NCI-H226 (cell line): ENCODE measurements at places on chromosomes 1 and 21.
A peak's percentile ranks its signal among the peaks of the same experiment; 100 is the strongest.

- no peak for DNase-seq
Measured at GRCh38 chr1:184859381-184860105, 104.9 kb upstream of the EDEM3 start.

DNA sequence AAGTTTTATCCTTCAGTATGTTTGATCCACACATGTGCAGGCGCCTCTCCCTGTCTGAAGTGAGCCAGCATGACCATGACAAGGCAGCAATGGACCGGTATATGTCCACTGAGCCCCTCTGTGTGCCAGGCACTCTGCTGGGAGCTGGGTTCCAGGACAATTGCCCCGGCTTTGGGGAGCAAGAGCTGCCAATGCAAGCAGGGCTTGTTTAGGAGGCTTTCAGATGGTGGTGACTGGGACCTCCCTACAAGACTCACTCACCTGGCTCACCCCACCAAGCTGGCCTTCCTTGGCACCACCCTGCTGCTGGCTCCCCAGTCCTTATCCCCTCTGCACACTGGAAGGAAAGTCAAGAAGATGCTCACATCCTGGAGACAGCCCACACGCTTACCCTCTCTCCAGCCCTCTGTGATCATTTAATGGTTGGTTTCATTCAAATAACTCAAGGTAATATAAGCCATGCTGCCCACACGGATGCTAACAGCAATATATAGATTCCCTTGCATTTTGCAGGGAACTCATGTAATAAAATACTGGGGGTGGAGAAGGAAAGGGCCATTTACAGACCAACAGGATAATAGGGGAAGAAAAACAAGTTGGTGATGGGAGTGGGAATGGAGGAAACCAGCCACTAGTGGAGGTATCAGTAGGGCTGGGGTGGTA lies 23.6 kb downstream of the KCND3 start:
- DNase-seq = no peak

- no peak for DNase-seq
Measured at GRCh38 chr1:227894831-227895451, 52.8 kb downstream of the WNT9A start.

- no peak for DNase-seq
Measured at GRCh38 chr21:32940079-32941014, 85.4 kb upstream of the OLIG2 start.

- DNase-seq = no peak
Measured at GRCh38 chr1:181392133-181392532, 91.2 kb upstream of the CACNA1E start.

GRCh38 chr1:207838156-207839082 lies 72.5 kb downstream of the CD34 start:
- DNase-seq = no peak

- DNase-seq = peak; percentile 38
Measured at GRCh38 chr1:10339815-10340214, 59.0 kb upstream of the PGD start.

DNA sequence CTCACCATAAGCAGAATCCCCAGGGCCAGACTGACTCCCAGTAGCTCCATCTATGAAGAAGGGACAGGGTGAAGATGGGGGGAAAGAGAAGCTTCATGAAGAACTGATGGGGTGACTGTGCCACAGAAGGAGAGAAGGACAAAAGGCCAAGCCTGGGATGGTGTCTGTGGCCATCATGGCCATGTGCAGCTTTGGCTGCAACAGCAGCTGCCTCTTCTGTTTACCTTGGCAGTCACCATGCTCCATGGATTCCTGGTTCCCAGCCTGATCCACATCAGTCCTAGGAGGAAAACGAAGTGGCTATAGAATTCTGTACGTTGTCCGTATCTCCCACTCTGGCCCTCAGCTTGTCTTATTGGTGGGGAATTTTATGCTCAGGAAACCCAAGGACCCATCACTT lies 12.0 kb downstream of the SEMA6C start:
- DNase-seq = no peak

DNA sequence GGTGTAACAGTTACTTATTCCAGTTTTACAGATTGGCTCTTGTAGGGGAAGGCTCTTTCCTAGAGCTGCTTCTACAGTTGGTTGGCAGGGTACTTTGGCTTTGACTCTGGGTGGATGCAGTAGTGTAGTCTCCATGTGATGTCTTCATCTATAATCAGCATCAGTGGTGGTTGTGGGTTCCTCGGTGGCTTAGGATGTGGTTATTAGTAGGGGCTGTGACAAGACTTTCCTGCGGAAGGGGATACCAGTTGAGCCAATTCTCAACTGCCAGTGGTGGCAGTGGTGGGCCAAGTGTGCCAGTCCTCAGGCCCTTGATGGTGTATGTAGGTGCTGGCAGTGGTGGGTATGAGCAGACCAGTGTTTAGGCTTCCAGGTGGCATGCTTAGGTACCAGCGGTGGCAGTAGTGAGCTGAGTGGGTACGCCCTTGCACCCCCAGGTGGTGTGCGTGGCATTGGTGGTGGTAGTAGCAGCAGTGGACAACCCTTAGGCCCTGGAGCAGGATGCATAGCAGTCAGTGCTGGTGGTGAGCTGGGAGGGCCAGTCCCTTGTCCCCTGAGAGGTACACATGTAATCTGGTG lies 27.2 kb upstream of the KLF18 start:
- no peak for DNase-seq

GRCh38 chr1:182248721-182249120 lies 142.9 kb downstream of the GLUL start:
- no peak for DNase-seq

DNA sequence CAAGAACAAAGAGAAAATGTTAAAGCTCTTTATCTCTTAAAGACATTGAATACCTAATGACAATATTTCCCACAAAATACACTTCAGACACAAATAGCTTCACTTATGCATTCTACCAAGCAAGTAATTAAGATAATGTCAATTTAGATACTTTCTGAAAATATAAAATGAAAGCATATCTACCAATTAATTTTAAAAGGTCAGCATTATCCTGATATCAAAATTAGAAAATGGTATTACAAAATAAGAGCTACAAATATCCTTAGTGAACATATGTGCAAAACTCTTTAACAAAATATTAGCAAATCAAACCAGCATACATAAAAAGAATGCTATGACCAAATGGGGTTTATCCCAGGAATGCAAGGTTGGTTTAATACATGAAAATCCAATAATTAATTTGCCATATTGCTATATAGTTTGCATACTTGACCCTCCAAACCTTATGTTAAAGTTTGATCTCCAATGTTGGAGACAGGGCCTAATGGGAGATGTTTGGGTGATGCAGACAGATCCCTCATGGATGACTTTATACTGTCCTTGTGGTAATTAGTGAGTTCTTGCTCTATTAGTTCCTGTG lies 4.2 kb upstream of the KIFAP3 start:
- DNase-seq = no peak

DNA sequence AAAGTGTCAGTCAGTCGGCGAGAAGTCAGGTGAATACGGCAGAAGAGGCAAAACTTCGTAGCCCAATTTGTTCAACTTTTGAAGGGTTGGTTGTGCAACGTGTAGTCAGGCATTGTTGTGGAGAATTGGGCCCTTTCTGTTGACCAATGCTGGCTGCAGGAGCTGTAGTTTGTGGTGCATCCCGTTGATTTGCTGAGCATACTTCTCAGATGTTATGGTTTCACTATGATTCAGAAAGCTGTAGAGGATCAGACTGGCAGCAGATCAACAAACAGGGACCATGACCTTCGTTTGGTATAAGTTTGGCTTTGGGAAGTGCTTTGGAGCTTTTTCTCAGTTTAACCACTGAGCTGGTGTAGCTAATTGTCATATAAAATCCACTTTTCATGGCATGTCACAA lies 190.2 kb upstream of the ADAMTS5 start:
- DNase-seq = no peak

DNA sequence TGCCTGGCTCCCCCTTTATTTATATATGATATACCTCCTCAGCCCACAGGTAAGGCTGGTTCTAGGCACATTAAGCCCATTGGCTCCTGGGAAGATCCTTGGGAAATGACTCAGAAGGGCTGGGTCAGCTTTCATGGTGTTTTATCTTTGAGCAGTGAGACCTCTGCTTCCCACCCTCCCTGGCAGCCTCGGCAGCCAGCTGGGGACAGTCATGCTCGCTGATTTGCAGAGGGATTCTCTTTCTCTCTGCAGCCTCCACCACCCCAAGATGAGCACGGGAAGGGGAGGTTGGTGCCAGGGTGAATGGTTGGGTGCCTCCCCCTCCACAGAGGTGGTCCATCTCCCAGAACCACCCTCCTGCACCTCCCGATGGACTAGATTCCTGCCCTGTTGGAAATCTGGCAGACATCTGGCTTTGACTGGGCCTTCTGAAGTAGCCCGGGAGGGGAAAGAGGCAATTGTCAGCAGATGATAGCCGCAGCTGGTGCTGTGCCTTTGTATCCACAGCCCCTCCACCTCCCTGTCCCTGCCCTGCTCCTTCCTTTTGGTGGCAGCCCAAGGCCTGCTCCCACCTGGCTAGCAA lies 24.6 kb downstream of the IER5 start:
- DNase-seq = peak; percentile 92

DNA sequence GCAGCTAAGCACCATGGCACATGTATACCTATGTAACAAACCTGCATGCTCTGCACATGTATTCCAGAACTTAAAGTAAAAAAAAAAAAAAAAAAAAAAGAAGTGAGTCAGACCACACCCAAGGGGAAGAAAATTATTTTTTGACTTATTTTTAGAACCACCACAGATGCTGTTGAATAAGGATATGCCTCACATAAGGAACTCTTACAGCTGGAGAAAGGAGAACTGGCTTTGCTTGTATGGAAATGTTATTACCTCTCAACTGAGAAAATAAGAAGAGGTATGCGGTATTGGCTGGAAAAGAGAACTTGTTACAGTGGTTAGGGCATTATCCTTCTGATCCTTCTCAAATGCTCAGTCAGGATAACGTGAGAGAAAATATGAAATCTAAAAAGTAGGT lies 27.5 kb upstream of the FCER1A start:
- DNase-seq = no peak

- no peak for DNase-seq
Measured at GRCh38 chr21:8994640-8995511, 1526.5 kb upstream of the TPTE start.

- no peak for DNase-seq
Measured at GRCh38 chr1:83058327-83058726, 940.6 kb downstream of the TTLL7 start.

- no peak for DNase-seq
Measured at GRCh38 chr1:29674627-29675326, 438.5 kb downstream of the PTPRU start.

GRCh38 chr1:151003180-151003579 lies 3.5 kb downstream of the MINDY1 start:
- DNase-seq = no peak

GRCh38 chr1:91745640-91746373 lies 140.1 kb downstream of the TGFBR3 start:
- DNase-seq = no peak

DNA sequence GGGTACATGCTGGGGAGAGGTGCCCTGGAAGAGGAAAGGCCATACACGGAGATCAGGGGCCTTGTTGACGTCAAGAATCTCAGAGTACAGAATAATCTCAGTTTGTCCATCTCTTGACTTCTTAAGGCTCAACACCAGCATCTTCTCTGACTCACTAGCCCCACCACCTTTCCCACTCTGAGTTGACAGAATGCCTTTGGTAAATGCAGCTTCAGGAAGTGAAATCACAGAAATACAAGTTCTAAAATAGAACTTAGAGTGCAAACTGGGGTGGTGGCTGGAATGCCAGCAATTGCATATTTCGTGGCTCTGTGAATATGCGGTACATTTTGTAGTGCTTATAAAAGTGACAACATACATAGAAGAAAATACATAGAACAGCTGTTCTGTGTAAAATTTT lies 1.6 kb downstream of the COG2 start:
- DNase-seq = no peak

GRCh38 chr1:188782220-188782841 lies 1695.3 kb downstream of the BRINP3 start:
- DNase-seq = peak; percentile 39

- peak; percentile 61 for DNase-seq
Measured at GRCh38 chr1:151458802-151459330, 428 bp downstream of the POGZ start.

DNA sequence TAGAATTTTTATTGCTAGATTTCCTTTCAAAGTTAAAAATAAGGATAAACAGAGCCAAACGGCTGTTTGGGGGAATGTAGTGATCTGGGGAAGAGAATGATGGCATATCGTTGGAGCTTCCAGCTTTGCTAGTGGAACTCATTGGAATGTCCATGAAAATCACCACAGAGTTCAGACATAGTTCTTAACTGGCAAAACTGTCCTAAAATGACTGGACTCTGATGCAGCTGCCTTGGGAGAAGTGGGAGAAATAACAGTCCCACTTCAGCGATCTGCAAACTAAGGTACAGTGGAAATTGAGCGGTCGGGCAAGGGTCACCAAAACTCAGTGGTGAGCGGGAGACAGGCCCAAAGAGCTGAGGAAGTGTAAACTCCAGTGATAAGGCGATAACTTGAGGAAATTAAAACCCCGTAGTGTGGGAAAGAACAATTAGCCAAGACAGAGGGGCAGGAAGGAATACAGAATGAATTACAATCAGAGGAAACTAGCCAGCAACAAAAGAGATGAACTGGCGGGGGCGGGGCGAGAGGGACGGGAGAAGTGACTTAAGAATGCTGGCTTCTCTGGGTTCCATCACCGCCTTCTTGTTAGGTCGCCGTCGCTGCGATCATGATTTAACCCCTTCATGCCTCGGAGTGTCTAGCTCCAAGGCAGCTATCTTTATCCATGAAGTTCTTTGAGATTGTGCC lies 89.8 kb upstream of the ARHGAP29 start:
- DNase-seq = no peak

DNA sequence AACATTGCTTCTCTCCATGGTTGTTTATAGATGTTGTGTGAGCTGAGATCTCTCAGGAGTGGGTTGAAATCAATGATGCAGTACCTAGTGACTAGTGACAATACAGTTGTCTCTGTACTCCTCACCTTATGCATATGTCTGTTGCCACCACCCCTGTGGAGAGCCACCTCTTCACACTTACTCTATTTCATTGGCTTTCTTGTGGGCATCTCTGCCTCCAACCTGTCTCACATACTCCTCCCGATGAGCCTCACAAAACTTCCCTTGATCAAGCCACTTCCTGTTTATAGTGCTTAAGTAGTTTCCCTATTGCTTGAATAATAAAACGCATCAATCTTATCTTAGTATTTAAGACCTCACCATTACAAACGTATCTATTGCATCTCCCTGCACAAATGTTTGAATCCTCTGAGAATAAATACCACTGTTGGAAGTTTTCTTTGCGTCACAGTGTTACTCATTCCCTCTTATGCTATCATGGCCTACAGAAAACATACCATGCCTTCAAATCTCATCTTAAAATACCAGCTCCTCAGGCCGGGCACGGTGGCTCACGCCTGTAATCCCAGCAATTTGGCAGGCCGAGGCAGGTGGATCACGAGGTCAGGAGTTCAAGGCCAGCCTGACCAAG lies 54.7 kb upstream of the GREM2 start:
- no peak for DNase-seq

DNA sequence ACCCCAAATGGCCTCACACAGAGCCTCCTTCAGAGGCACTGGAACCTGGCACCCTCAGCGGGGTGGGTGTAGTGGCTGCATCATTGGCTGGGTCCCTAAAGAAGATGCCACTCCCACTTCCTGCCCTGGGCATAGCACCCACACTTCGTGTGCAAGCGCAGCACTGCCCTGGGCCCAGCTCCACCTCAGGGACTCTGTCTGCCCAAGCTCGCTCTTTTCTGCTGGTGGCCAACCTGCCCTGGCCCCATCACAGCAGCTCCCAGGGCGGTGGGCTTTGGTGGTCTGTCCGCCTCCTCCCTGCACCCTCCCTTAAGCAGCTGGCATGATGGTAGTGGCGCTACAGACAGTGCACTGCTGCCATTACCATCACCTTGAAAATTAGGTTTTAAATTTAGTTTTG lies 829.3 kb upstream of the BRINP3 start:
- DNase-seq = no peak
